ENCODE measurements at places on chromosomes 3 and 15. TPM values are rescaled to one million over a fixed set of nuclear protein-coding genes. Genes with fewer than 3 reads are reported as not detected.

DNA sequence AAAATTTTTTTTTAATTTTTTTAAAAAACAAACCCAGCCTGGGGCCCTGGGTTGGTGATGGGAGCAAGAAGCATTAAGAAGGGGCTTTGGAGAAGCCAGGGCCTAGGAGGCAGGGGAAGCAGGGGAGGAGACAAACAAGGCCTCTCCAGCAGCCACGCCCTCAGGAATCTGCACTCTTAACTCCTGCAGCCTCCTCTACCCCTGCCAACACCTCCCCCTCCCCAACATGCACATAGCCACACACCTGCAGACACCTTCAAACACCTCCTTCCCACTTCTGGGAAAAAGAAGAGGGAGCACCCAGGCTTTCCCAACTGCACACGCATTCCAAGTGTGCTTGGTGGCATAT, 2.7 kb upstream of the DCAF1 start:
- DNase-seq: no peak

DNA sequence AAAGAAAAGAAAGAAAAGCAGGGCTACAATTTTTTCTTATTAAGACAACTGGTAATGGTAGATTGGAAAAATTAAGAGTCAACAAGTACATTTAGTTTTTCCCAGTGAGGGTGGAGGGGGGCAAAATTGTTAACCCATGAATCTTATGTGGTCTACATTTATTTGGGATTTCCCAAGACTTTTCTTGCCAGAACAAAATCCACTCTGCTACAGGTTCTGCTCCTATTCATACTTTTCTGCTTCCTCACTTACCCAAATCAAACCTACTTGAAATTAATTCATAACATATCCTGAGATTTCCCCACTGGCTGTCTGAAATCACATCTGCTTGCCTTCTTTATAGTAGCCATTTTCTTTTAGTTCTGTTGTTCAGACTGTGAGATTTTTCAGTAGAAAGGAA, 41.1 kb downstream of the VGLL3 start:
- no peak for DNase-seq

- DNase-seq: no peak
These were observed 90.2 kb downstream of the PGPEP1L start for GRCh38 chr15:98917417-98917816.

GRCh38 chr3:40313975-40314860, 4.7 kb downstream of the EIF1B start:
- no peak for DNase-seq

GRCh38 chr3:132432639-132433038, 15.3 kb downstream of the DNAJC13 start:
- no peak for DNase-seq

- no peak for DNase-seq
These were observed 41.0 kb upstream of the MANF start for GRCh38 chr3:51343918-51344687.

DNA sequence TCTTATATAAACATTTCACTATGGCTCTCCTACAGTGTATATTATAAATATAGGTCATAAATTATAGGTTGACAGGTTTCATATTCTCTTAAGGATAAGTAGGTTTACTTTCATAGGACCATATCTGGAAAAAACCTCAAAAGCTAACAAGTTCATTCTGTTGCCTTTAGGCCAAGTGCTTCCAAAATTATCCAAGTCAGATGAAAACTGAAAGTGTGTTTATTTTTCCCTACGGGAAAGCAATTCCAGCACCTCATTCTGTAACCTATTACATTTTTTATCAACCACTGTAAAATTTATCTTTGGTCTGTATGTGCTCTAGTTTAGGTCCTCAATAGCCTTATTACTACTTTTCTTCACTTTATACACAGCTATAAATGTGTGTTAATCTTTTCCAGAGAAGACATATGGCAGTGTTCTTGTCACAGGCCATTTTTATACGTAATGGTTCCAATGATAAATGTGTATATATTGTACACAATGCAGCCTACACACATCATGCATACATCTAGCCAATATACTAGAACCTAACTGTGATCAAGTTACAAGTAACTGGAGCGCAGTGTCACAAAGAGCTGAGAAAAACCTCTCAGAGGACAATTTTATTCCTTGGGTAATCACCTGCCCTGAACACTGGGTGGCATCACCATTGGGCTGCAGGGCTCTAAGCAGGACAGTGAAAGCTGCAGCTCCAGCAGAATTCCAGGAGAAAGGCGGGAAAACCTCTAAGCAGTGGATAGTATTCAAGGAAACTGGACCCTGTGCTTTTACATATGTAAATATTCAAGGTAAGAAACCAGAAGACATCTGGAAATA, 251.3 kb downstream of the CTNNB1 start:
- no peak for DNase-seq

- no peak for DNase-seq
These were observed 57.0 kb downstream of the SRGAP3 start for GRCh38 chr3:9192248-9193025.

DNA sequence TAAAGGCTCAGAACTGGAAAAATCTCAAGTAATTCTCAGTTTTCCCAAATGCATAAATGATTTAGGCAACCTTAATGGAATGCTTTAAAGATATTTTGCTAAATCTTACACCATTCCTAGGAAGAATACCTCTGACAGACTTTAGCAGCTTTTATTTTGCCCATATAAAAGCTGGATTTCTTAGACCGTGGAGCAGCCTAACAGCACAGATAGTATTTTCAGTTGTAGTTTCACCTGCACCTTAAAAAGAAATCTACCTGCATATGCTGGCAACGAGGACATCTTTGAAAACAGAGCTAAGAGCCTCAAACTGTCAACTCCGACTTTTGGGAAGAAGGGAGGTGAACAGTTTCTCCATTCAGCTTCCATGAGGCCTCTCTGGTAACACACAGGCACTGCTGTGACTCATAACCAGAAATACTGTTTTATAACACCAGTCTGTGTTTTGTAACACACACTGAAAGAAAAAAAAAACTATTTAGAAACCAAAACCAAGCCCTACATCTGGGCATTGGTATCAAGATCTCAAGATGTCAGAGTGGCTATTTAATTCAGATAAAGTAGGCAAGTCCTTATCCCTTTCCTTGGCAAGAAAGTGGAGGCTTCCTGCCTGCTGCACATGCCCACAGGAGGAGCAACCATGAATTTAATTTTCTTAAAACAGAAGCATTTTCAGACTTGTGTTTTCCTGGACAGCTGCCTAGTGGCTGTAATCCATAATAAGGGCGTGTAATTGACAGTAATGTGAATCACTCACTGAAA, 181.5 kb upstream of the ICE2 start:
- no peak for DNase-seq

GRCh38 chr3:18761530-18761929, 336.4 kb upstream of the SATB1 start:
- DNase-seq: no peak

DNA sequence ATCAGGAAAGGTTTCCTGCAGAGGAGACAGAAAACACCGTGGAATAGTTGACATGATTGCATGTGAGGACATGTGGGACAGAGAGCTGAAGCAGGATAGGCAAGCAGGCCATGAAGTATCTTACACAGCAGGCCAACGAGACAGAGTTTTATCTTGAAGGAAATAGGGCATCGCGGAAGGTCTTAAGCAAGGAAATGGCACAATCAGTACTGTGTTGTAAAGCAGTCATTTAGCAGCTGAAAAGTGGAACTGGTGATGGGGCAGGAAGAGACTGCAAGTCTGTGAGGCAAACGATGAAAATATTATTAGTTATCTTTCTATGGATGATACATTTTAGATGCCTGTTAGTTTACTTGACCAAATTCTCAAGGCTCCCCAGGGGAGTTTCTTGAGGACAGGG, 535.1 kb downstream of the SOX2 start:
- DNase-seq: no peak

GRCh38 chr3:179247289-179248015, 3.5 kb downstream of the KCNMB3 start:
- no peak for DNase-seq

- DNase-seq: no peak
These were observed 2.1 kb downstream of the MAGEL2 start for GRCh38 chr15:23645371-23646164.

DNA sequence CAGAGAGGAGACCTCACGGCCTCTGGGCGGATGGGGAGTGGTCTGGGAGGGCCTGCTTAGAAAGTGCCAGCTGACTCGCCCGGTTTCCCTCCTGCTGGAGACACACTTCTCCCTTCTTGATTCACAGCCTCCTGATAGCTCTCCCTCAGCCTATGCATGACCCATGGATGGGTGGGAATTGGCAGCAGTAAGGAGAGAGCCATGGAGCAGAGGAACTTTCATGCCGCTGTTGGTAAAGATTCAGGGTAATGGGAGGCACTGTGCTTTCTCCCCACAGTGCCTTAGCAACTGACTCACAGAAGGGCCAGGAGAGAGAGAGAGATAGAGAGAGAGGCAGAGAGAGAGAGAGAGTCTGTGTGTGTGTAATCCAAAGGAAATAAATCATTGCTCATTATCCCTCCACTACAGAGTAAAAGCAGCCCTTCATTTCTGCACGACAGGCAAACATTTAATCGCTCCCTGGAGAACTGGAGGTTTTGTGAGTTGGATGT, 82.8 kb downstream of the SEMA5B start:
- DNase-seq: no peak

- no peak for DNase-seq
These were observed 507.8 kb downstream of the TUSC7 start for GRCh38 chr3:117217355-117217754.

GRCh38 chr15:63842626-63843025, 8.9 kb upstream of the HERC1 start:
- no peak for DNase-seq

- no peak for DNase-seq
These were observed 422.2 kb downstream of the MAGI1 start for GRCh38 chr3:65616563-65616962.

DNA sequence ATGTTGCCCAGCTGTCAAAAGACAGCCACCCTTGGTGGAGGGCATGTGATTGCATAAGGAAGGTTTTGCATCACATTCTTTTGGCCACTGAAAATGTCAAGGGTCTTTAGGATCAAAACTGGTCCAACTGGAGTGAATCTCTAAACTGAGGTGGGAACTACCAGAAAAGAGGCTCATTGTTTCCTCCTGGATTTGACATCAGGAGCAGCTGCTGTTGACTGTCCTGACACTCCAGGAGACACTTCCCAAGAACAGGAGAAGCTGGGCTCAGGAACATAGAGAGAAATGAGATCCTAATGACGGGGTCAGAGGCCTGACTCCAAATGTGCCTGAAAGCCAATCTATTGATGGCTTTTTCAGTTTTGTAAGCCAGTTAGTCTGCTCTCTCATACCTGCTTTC, 105.3 kb upstream of the LRIG1 start:
- no peak for DNase-seq

- no peak for DNase-seq
These were observed 59.6 kb downstream of the ABTB1 start for GRCh38 chr3:127732303-127732702.

DNA sequence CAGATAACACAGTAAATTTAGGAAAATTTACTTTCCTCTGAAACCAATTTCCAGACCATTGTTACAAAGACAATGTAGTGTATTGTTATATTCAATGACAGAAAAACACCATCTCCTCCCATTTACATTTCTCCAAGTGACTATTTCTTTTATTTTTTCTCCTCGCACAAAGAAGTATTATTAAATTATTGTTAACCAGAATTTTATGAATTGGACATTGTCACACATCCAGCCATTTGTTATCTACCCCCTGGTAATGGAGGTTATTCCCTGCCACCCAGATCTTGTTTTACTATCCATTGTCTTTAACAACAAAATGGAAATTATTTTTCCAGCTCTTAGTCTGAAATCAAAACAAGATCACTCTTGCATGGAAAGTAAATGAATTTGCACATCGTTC, 511.3 kb downstream of the FGF12 start:
- no peak for DNase-seq

- DNase-seq: no peak
These were observed 203.5 kb downstream of the UBE2E2 start for GRCh38 chr3:23406601-23407000.

DNA sequence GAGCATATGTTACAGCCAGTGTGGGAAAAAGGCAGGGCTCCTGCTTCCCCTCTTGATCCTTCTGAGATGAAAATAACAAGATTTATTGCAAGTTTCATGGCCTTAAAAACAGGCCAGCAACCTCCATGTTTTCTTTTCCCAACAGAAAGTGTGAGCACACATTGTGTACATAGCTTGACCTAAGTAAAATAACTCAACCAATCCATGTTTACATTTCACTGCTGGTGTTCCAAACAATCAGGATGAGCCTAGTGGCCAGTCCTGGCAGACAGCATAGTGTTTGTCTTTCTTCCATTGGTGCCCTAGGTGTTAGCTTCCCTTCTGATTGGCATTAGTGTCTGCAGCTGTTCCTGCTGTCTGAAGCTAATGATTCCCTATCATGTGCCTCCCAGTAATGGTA, 847.7 kb downstream of the EPHA3 start:
- no peak for DNase-seq

DNA sequence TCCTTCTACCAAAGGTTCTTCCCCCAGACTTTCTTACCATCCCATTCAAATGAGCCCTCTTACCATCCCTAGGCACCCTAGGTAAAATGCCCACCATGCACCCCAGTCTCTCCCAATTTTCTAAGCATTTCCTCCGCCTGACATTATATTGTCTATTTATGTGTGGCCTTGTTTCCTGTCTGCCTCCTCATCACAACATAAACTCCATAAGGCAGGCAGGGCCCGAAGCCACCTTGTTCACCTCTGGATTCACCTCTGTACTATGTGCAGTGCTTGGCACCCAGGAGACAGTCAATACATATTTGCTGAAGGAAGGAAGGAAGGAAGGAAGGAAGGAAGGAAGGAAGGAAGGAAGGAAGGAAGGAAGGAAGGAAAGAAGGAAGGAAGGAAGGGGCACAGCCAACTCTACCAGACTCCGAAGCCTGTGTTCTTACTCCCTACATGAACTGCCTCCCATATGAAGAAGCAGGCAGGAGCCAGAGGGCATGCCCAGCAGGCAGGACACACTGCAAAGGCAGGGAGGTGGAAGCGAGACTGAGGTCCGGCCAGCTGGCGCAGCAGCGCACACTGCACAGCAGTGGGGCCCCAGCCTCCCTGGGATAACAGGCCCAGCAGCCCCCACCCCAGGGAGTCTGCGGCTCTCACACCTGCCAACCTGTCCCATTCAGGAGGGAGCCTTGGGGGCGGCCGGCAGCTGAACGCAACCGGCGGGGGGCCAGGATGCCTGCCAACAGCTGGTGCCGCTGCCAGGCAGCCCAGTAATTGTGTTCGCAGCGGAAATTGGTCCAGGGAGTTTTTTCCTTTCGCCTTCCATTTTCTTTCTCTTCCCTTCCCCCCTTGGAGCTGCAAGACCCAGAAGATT, 106.0 kb upstream of the LINGO1 start:
- DNase-seq: no peak

The GP9 gene
- not detected for polyA plus RNA-seq

The SLC12A1 gene
- not detected for polyA plus RNA-seq

The CNTN3 gene
- not detected for polyA plus RNA-seq

The OXTR gene
- not detected for polyA plus RNA-seq

The ZNF639 gene
- polyA plus RNA-seq: 60.1 TPM

The CALML4 gene
- polyA plus RNA-seq: not detected

The UPK1B gene
- polyA plus RNA-seq: not detected

The GOLGA6A gene
- 0.05 TPM for polyA plus RNA-seq

The NOX5 gene
- not detected for polyA plus RNA-seq

The CDHR4 gene
- polyA plus RNA-seq: not detected

The ADGRG7 gene
- not detected for polyA plus RNA-seq

Measured in naive thymus-derived CD8-positive, alpha-beta T cell (primary cell).